T-helper 1 cell (primary cell): ENCODE measurements at places on chromosomes 1 and 21.
A peak's percentile ranks its signal among the peaks of the same experiment; 100 is the strongest.

DNA sequence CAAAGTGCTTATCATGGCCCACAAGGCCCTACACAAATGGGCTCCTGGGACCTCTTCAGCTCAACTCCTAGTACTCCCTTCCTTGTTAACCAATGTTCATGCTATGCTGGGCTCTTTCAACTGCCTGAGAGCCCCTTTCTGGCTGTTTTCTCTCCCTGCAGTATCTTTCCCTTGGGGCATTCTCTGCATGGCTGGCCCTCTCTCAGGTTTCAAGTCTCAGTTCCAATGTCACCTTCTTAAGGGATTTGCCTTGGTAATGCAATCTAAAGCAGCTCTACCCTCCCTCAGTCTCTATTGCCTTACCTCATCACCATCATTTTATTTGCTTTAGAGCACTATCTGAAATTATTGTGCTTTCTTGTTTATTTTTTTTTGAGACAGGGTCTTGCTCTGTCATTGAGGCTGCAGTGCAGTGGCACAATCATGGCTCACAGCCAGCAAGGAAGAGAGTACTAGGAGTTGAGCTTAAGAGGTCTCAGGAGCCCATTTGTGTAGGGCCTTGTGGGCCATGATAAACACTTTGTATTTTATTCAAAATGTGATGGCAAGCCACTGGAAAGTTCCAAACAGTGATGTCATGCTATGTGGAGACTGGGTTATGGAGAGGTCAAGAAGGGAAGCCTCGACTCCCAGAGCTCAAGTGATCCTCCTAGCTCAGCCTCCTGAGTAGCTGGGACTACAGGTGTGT is 63.4 kb upstream of the SRSF10 start:
- no peak for DNase-seq

DNA sequence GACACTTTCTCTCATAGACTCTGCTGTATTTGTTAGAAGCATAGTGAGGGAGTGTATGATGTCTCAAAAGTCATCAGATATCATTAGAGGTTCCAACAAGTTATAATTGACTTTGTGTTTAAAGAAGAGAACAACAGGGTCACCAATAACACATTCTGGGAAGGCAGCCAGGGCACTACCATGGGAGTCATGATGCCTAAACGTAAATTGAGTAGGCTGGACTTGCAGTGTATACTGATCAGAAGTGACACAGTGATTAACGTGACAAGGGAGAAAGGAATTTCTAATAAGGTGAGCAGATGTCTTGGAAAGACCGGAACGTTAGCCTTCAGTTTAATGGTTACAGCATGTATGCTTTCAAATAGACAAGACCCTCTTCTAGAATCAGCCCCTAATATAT is 973.2 kb downstream of the NCAM2 start:
- DNase-seq, result no peak

- DNase-seq, result no peak
Measured at GRCh38 chr1:8252266-8252951, 65.5 kb upstream of the SLC45A1 start.

DNA sequence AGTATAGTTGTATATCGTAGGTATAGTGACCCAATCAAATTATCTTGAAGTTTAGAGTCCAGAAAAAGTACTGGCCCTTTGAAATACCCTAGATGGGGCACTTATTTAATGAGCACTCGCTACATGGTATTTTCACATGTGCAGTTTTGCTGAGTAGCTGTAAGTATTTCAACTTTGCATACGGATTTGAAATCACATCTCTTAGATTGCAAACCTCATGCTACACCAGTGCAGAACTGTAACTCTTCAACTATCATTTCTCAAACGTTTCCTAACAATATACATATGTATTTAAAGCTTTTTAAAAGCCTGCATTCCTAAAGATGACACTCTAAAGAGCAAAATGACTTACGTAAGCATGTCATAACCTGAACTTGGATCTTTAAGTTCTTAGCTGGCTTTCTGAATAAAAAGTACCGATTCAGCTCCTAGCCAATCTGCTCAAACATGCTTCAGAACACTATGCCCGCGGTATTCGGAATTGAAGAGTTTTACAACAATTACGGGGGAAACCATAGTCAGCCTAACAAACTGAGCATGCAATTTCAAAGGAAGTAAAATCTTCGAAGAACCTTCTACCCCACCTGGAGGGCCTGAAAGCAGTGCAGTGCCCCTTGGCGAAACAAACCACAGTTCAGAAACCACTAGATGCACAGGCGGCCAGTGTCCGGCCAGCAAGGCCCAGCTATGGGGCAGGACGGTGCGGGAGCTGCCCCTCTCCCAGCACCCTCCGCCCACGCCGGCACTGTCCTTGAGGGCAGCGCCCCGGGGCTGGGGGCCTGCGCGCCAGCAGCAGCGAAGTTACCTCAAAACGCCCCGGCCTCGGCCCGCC is 863 bp downstream of the FH start:
- DNase-seq, result no peak

GRCh38 chr1:155646307-155646706 is 36.3 kb downstream of the MSTO1 start:
- no peak for DNase-seq

DNA sequence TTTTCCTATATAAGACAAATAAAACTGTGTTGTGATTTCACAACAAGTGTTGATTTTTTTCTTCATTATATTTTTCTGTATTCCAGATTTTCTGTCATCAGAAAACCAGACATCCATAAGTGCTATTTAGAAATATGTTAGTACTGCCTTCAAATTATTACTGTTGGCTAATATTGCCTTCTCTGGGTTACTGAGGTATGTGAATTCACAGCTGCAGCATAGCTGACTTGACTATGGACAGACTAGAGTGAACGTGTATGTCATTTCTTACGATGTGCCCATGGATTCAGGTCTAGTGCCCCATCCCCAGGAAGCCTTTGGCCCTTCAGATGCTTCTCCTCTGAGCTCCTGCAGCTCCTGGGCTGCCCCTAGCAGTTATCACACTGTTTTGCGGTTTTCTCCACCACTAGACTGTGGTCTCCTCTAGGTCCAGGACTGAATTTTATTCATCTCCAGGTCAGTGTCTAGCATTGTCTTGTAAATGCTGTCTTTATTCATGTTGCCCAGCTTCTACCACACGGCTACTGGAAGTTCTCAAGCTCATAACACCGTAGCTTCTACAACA is 118.5 kb downstream of the FGGY start:
- DNase-seq, result no peak

- DNase-seq, result no peak
Measured at GRCh38 chr1:113191579-113192076, 118.6 kb downstream of the LRIG2 start.

- DNase-seq, result no peak
Measured at GRCh38 chr1:193281894-193282293, 95.5 kb upstream of the B3GALT2 start.

DNA sequence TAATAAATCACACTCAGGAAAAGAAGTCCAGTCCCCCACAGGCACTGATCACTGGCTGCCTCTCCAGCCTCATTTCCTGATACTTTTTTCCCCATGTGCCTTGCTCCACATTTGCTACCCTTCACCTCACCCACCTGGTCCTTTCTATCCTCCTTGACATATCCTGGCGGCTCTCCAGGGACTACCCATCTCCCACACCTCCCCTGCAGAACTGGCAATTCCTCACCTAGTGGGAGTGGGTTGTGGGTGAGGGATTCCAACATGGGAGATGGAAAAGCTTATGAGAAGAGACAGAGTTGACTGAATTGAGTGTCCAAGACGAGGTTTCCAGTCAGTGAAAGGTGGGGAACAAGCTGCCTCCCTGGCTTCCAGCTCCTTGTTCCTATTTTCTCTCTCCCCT is 69.6 kb downstream of the FCRL5 start:
- DNase-seq, result no peak

- DNase-seq, result no peak
Measured at GRCh38 chr1:26162220-26162709, 3.4 kb downstream of the FAM110D start.

DNA sequence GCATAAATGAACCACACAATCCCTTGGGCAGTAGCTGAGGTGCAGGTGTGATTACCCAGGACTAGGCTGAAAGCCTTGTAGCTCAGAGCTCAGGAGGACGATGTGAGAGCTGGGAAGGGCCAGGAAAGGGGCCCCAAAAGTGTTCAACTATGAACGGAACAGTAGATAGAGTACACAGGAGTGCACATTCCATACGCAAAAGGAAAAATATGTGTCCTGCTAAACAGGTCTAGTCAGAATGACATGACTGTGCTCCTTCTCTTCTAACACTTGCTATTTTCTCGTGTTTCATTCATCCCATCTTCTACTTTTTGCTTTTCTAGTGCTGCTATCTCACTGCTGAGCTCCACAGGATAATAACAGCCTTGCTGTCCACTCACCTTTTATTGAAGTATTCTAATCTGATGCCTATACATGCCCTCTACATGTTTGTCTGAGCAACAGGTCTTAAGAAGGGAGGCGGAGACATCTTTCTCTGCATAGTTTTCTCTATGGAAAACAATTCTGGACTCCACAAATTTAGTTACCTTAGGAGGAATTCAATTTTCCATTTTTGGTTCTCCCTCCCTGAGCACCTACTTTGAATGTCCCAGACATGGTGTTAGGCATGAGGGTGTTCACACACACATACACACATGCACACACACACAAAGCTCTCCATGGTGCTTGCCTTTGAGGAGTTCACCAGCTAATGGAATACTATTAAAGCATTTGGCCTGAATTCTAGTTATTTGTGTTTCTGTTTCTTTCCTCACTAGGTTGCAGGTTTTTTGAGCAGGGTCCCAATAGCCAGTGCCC is 3.4 kb downstream of the S100A10 start:
- DNase-seq, result no peak

GRCh38 chr1:227740401-227740960 is 5.2 kb downstream of the SNAP47 start:
- no peak for DNase-seq

GRCh38 chr1:17869815-17870214 is 114.7 kb downstream of the ACTL8 start:
- DNase-seq, result no peak

DNA sequence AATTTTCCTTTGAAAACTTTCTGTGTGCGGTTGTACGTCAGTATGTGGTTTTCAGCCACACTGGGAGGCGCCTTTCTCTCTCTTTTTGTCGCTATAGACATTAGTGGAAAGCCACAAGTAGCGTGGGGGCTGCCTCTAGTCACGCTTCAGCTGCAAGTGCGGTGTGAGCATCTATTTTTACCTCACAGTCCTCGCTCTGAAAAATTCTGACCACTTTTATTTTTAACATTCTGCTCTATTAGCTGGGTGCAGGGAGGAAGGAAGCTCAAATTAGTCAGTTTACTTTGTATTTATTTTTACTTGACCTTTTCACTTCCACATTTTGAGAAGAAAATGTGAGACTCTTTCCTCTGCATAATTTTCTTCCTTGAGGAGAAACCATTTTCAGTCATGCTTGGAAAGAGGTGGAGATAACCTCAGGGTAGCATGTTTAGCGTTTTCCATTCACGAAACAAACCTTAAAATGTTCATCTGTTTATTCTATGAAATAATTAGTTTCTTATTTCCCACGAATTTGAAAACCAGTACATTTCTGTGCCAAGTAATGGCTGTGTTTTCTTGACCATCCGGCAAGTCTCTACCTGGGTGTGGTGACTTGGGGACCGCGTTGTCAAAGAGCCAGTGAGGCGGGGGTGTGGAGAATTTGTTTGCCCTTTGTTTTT is 35.6 kb downstream of the ADARB1 start:
- DNase-seq, result peak; percentile 27

- DNase-seq, result no peak
Measured at GRCh38 chr1:34785875-34786470, 5.0 kb downstream of the GJB3 start.

- no peak for DNase-seq
Measured at GRCh38 chr1:205355075-205355453, 1.7 kb downstream of the KLHDC8A start.

- DNase-seq, result no peak
Measured at GRCh38 chr1:24893431-24893830, 36.6 kb downstream of the RUNX3 start.

DNA sequence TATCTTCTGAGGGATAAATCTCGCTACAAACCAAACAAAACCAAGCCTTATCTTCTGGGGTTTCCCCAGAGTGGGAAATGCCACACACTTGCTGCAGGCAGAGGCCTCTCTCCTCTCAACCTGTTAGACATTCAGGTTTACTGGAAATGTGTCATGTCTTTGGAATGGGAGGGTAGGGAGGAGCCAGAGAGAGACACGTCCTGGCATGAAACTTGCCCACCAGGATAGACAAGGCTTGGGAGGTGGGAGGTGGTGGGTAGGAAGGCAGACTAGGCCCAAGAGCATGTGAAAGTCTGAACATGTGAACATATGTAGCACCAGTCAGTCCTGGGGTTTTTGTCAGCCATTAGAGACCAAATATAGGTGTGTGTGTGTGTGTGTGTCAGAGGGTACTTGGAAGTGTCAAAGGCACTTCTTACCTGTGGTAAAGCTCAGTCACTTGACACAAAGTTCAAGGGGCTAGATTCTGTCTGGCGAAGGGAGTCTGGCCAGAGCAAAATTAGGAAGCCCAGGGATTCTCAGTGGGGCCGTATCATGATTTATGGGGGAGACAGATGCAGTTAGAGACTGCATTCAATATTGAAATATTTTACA is 32.4 kb upstream of the PIGC start:
- no peak for DNase-seq

DNA sequence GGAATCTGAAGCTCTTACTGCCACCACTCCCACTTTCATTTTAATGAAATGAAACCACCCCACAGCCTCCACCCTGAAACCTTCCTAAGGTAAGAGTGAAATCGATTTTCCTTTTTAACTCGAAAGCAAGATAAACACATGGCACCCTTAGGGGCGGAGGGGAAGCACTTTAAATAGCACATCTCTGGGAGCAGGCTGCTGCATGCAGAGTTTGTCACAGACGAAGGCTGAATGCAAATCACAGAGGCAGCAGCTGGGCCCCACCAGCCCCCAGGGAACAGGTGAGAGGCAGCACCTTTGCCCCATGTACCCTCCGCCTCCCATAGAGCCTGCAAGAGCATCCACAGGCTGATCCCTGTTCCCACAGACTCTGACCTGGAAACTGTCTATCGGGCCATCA is 60.0 kb upstream of the GRIK3 start:
- DNase-seq, result no peak
